ENCODE measurements at places on chromosomes 6 and 20.

DNA sequence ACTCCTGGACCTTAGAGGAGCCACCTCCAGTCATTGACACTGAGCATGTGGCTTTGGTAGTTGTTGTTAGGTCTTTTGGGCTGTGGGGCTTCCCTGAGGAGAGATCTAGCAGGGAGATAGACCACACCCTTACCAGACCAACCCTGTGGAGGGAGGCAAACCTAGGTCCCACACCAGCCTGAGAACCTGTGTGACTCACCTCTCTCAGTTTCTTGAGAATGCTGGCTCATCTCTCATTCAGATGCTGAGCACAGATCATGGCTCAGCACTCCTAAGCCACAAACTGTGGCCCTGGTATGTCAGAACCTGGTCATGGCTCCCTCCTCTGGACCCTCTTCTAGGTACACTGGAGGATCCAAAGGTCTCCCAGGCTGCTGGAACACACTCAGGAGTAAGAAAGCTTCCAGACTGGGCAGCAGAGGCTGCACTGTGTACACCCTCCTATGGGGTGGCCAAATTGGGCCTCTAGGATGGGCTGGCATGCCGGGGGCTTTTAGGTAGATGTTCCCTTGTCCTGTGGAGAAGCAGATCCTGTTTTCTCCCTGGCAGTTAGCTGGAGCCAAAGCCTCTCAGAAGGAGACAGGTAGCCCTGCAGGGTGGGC lies 1294.5 kb downstream of the KHDRBS2 start:
- DNase-seq, result no peak

- DNase-seq, result no peak
Measured at GRCh38 chr6:136315594-136315993, 25.9 kb upstream of the BCLAF1 start.

DNA sequence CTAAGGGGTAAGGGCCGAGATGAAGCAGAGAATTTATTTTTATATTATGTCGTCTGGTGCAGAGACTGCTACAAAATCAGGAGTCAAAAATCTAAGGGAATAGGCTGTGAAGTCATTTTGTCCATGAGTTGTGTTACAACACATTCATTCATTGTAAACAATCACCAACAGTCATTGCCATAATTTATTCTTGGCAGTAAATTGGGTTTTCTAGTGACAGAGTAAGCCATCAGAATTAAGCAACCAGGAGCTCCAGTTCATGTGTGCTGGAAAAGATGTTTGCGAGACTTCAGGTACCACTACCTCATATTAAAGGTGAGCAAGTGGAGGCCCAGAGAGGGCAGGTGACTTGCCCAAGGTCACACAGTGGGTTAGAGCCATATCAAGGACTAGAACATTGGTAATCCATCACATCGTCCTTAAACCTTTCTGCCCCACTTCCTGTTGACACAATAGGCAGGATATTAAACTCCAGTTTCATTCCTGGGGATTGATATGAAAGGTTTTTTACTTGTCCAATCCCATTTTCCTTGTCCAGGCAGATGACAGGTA lies 46.0 kb downstream of the E2F3 start:
- DNase-seq, result no peak

DNA sequence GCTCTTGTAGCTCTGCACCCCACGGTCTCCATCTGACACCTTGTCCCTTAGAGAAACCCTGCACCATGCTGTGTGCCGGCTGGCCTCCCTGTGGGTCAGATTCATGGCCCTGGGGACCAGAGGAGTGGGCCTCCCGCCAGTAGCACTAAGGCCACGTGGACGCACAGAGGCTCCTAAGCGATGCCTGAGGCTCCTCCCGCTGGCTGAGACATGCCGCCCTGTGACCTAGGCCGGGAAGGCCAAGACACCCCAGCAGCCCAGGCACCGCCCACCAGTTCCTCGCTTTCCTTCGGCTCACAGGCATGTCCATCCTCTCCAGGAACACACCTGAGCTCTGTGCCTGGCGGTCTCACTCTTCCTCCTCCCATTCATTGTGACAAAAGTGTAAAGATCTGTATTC lies 311.0 kb downstream of the THBS2 start:
- no peak for DNase-seq

GRCh38 chr6:165656581-165657324 lies 6.3 kb downstream of the PDE10A start:
- no peak for DNase-seq

GRCh38 chr20:23190557-23190956 lies 104.4 kb upstream of the CD93 start:
- no peak for DNase-seq

- DNase-seq, result no peak
Measured at GRCh38 chr6:113018351-113019151, 671.4 kb downstream of the RFPL4B start.

GRCh38 chr6:105113422-105113821 lies 66.4 kb downstream of the POPDC3 start:
- DNase-seq, result no peak

GRCh38 chr6:162251257-162251656 lies 476.3 kb downstream of the PRKN start:
- no peak for DNase-seq

GRCh38 chr20:50992733-50993457 lies 30.0 kb downstream of the KCNG1 start:
- peak; percentile 80 for DNase-seq

DNA sequence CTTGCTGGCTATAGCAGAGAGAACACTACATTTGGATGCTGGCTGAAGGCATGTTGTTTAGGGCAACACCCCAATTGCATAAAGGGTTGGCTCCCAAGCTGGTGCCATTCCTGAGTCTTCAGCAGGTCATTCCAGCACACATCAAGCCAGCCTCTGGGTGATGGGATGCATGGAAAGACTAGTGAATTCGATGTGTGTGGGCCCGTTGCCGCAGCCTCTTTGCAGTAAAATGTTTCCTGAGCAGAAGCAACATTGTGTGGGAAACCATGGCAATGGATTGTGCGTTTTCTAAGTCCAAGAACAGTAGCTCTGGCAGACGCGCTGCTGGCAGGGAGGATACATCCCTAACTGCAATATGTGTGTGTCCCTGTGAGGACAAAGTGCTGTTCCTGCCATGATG lies 142.4 kb upstream of the SLC24A3 start:
- DNase-seq, result peak; percentile 25

GRCh38 chr6:52381249-52381648 lies 19.3 kb downstream of the PAQR8 start:
- DNase-seq, result no peak

DNA sequence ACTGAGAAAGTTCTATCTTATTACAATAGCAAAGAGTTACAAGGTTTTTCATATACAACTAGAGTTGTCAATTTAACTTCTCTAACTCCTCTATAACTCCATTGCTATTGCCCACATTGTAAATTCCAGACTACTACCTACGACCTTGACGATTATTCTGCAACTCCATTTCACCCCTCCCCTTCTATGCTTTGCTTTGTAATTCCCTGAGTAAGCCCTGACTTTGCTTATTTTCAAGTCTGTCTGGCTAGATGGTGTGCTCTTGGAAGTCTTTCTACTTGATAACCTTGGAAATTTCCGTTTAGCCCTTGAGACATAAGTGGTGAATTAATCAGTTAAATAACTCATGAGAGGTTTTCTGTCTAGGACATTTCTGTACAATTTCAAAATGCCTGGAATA lies 161.4 kb downstream of the C6orf58 start:
- no peak for DNase-seq

DNA sequence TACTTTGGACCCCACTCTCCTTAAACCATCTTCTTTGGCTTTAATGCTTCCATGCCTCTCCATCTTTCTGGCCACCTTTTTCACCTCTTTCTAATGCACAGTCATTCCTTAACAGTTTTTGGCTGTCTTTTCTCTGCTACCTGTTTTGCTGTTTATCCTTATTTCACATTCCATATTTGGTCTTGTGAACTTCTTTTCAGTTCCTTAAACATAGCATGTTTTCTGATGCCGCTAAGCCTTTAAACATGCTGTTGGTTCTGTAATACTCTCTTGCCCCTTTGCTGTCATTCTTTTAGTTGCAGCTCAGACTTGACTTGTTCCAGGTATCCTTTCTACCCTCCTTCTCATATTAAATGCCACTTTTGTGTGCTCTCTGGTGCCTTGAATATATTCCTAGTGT lies 35.8 kb downstream of the TOP1 start:
- DNase-seq, result no peak

GRCh38 chr6:299104-299980 lies 7.1 kb downstream of the DUSP22 start:
- DNase-seq, result no peak

DNA sequence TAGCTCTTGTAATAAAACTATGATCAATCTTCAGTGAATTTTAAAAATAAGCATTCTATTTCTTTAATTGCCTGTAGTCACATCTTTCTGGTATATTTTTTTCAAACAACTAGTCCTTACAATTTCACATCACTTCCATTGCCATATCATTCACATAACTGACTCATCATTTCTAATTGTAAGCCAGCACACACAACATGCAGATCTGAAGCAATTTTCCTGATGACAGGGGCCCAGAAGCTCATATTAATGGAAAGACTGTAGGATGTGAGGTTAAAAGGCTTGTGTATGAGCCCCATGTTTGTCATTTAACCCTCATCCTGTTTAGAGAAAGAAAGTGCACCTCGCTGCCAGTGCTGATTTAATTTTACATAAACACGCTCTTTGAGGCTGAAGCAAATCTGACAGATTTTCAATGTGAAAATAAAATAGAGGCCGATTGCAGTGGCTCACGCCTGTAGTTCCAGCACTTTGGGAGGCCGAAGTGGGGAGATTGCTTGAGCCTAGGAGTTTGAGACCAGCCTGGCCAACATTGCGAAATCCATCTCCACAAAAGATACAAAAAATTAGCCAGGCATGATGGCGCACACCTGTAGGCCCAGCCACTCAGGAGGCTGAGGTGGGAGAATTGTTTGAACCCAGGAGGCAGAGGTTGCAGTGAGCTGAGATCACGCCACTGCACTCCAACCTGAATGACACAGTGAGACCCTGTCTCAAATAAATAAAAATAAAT lies 40.1 kb upstream of the LTV1 start:
- DNase-seq, result no peak

GRCh38 chr20:51712501-51713212 lies 55.5 kb downstream of the ATP9A start:
- DNase-seq, result peak; percentile 67

- DNase-seq, result no peak
Measured at GRCh38 chr6:21739838-21740237, 146.3 kb downstream of the SOX4 start.

DNA sequence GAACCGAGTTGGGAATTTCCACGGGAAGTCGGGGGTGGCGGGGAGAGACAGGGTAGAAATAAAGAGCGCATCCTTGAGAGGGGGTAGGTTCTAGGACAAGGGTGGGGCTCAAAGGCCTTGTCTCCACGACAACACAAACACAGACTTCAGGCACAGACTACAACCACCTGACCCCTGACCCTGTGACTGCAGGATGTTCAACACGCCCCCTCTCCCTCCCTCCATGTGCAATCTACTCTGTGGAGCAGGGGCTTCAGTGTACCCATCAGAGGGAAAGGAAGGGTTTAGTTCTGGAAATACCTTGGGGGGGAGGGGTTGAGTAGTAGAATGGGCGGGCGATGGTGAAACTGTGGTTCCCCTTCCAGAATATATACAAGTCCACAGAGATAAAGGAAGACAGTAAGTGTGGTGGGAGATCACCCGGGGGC lies 651 bp upstream of the TAPBP start:
- no peak for DNase-seq

DNA sequence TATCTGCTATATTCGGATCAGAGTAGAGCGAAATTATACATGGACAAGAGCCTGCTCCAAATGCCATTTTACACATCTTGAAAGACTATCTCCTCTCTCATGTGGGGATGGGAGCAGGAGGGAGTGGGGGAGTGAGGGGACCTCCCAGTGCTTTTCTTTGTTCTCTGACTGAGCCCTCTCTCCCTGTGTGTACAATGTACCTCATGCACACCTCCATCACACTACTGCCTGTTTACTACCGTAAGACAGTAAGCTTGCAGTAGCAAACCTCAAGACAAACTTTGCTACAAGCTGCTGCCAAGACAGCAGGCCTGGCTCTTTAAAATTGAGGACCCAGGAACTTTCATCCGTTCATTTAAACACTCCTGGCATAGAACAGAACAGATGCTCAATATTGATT lies 7.2 kb downstream of the NHSL1 start:
- no peak for DNase-seq

DNA sequence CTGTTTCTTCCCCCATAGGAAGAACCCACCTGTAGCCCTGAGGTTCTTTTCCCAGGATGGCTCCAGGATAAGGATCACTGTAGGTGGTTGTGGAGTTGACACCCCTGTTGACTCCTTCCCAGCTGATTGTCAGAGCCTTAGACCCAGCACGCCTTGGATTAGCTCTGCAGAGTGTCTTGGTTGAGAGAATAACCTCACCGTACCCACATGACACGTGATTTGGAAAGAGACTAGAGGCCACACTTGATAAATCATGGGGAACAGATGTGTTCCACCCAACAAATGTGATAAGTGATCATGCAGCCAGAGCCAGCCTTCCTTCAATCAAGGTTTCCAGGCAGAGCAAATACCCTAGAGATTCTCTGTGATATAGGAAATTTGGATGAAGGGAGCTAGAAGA lies 12.2 kb downstream of the BTN3A1 start:
- DNase-seq, result no peak

GRCh38 chr20:45338121-45339030 lies 9.8 kb downstream of the SDC4 start:
- DNase-seq, result no peak

DNA sequence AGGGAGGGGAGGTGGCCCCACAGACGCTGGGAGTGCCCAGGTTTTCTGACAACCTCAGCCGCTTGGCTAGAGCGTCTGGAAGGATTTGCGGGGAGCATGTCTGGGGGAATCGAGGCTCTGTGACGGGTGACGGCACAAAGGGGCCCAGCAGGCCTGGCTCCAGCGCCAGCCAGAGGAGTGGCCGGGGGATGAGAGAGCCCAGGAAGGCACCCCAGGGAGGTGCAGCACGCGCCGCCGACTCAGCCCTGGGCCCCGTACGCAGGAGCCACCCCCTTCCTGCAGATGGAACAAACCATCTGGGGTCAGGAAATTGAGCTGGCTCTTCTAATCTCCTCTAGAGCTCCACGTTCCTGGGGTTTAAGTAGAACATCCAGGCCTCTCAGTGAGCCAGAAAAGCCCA lies 5.9 kb upstream of the SLCO4A1 start:
- no peak for DNase-seq

- DNase-seq, result no peak
Measured at GRCh38 chr20:9225879-9226278, 157.0 kb downstream of the PLCB4 start.

DNA sequence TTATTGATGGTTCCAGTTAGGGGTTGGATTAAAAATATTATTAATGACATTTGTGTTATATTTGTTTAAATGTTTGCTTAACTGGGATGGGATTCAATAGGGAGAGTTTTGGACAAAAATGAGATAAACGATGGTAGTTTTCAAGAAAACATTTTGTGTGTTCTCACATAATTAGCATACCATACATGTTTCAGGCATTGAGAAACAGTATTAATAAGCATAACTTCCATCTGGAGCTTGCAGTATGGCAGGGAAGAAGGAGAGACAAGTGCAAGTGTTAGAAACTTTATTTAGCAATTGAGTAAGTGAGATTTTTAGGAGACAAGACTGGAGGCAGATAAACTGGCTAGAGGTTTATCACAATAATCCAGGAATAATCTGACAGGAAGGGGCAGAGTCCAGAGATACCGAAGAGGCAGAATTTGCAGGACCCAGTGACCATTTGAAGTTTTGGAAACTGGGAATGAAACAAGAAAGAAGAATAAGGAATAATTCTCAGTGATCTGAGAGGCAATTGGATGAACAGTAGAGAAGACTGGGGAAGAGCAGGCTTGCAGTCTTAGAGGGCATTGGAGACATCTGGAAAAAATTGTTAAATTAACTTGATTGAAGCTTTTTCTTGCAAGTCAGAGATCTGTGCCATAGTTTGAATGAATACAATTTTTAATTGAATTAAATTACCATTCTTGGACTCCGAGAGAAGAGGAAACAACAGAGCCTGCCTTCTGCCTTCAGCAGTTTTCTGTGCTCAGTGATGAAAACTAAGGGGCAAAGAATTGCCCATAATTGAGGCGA lies 73.0 kb upstream of the PTCHD4 start:
- DNase-seq, result no peak
